ENCODE measurements at places on chromosomes 6 and 20.

DNA sequence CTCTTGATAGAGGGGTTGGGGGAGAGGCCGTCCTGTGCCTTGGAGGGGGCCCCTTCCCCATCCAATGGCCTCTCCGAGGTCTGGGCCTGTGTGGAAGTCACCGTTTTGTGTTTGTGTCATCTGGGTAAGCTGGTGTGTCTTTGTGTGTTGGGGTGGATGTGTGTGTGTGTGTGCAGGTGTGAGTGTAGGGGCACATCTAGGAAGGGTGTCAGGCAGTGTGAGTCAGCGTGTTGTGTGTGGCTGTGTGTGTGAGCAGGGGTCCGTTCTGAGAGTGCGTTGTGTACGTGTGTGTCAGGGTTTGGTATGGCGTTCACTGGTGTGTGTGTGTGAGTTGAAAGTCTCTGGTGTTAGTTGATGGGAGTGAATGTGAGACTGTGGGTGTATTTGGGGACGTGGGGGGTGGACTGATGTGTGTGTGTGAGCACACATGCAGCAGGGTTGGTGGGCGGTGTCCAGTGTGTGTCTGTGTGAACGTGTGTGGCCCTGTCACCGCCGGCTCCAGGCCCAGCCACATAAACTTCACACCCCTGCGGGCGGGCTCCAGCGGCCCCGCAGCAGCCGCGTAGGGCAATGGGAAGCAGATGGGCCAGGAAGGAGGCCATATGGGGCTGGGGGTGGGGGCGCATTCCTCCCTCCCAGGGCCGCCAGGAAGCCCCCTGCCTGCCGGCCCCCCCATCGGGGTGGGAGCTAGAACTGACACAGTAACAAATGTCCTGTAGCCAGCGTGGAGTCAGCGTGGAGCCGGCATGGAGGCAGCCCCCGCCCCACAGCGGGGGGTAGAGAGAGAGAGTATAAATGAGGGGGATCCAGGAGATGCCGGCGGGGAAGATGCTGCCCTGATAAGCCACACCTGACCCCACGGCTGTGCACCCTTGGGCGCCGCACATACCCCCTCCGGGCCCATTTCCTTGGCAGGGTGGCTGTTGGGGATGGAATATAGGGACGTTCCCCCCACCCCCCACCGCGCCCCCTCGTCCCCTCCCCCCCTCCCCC, 32.1 kb downstream of the SNAI1 start:
- DNase-seq = no peak

- no peak for DNase-seq
These were observed 316.1 kb upstream of the CDH4 start for GRCh38 chr20:60935971-60936370.

GRCh38 chr6:135087403-135087802, 32.8 kb upstream of the HBS1L start:
- no peak for DNase-seq

- DNase-seq = no peak
These were observed 7.8 kb downstream of the KCNG1 start for GRCh38 chr20:51014797-51015722.

DNA sequence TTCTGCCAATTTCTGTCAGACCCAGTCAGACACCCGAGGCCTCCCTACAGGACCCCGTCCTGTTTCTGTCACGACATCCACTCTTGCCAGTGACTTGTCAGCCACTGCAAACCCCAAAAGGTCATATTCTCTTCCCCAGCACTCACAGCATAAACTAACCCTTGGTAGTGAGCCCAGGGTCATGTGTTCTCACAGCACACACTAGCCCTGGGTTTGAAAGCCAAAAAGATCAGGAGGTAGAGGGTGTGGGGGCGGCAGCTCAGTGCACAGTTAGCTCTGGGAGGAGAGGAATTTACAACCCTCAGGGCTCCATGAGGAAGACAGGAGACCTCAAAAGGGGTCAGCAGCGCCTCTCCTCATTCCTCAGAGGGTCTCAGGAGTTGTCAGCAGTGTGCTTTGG, 9.9 kb upstream of the SNX9 start:
- peak; percentile 52 for DNase-seq

- DNase-seq = no peak
These were observed 274.5 kb downstream of the ALDH8A1 start for GRCh38 chr6:134675110-134676054.

DNA sequence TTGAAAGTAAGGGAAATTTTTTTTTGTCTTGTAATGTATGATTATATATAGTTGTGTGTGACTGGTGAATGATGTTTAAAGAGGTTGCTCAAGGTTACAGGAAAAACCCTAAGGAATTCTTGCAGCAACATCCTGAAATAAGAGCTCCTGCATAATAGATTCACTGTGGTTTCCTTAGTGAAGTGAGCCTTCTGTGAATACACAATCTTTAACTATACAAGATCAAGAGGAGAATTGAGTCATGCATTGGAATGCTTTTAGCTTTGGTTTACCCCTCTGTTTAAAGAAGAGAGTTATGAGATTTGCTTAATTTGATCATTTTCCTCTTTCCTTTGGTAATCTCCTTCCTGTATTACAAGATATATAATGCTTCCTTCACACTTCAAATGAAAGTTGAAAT, 141.6 kb upstream of the EYA4 start:
- DNase-seq = no peak

GRCh38 chr6:146315381-146316174, 228.1 kb upstream of the RAB32 start:
- no peak for DNase-seq

- DNase-seq = peak; percentile 13
These were observed 26.9 kb downstream of the RBM38 start for GRCh38 chr20:57417830-57418780.

GRCh38 chr6:89067796-89068195, 12.8 kb upstream of the PNRC1 start:
- DNase-seq = no peak

- no peak for DNase-seq
These were observed 11.2 kb downstream of the OGFRL1 start for GRCh38 chr6:71299541-71300470.

- DNase-seq = no peak
These were observed 58.1 kb downstream of the INSM1 start for GRCh38 chr20:20425823-20426654.

- no peak for DNase-seq
These were observed 139.9 kb upstream of the PMEPA1 start for GRCh38 chr20:57849521-57850215.

- no peak for DNase-seq
These were observed 16.8 kb downstream of the LINC00237 start for GRCh38 chr20:21089391-21089790.

- DNase-seq = no peak
These were observed 795 bp downstream of the MMP24OS start for GRCh38 chr20:35277127-35277526.

GRCh38 chr20:19922716-19923115, 94.4 kb upstream of the NAA20 start:
- DNase-seq = no peak

DNA sequence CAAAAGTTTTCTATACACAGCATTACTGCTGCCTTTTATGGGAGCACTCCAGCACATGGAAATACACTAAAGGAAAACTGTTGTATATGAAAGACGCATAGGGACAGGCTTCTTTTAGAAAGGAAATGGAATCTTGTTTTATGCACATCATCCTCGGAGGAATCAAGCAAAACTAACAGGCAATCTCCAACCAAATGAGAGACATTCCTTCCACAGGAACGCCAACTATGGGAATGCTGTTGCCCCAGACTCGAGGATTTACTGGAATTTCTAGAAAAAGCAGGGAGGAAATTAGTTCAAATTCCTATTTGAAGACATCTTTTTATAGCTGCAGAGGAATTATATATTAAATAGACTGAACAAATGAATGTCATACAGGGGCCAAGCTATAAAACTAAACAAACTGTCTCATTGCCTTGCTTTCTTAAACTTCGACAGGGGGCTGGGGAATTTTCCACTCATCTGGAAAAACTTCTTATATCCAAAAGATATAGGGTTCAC, 52.2 kb downstream of the LYRM4 start:
- DNase-seq = no peak

DNA sequence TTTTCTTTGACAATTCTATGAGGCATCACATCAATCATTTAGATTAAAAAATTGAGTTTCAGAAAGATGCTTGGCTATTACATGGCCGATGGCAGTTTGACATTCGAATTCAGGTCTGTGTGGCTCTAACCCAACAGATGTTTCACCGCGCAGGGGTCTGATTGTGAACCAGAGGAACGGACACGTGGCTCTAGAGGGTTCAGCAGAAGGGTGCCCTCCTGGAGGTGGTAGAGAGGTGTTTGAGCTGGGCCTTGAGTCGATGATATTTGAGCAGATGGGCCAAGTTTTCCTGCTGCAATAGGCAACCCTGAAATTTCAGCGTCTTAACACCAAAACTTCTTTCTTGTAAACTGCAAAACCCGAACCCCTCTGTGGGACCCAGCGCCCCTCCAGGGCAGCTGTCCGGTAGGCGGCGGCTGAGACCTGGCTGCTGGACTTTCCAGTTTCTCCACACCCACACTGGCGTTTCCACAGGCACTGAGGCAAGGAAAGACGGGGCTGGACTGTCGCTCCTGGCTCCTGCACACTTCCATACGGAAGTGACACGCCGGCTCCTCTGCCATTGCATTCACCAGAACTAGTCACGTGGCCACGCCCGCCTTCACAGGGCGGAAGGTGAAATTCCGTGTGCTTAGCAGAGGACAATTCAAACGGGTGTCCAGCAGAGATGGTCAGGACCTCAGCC, 11.3 kb upstream of the AFDN start:
- DNase-seq = no peak

GRCh38 chr20:59958123-59958522, at the start of gene CDH26:
TSS of gene CDH26 (plus strand) at chr20:59958423. CDS start at chr20:59958727, 304 bp downstream.
- no peak for DNase-seq

DNA sequence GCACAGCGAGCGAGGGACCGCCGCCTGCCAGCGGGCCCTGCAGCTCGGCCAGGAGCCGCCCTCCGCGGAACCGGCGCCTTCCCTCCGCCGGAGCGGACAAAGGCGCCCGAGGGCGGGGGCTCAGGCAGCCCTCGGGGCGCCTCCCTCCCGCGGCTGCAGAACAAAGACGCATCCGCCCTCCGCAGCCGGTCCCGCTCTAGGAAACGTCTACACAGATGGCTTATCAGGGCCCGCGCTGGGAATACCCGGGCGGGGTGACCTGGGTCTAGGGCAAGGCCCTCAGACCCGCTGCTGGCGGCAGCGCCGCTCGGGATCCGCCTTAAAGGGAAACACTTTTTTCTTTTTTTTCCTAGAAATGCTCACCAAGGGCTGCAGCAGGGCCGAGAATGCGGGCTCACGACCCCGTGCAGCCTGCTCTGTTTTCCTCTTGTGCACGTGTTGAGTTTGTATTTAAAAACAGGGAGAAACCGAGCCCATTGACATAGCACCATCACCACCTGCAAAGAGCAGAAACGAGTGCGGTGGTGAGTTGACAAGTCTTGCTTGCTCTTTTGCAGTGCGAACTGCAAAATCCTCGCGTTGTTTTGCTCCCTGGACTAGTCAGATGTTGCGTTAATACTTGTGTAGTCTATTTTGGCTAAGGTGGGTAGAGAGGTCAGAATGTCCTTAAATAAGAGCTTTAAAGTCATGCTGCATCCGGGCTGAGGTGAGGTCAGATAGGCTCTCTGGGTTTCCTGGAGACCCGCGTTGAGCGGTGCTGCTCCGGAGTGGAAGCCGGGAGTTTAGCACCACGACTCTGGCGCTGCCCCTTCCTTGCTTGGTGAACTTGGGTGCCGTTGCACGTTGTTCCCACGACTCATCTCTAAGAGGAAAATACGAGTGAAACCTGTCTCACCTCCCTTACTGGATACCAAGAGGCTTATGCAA, 1.1 kb upstream of the RPS6KA2 start:
- peak; percentile 89 for DNase-seq

GRCh38 chr20:51542571-51543421, at the start of gene NFATC2:
TSS of gene NFATC2 (minus strand) at chr20:51542719. CDS start at chr20:51542499, 220 bp downstream.
- DNase-seq = peak; percentile 74

DNA sequence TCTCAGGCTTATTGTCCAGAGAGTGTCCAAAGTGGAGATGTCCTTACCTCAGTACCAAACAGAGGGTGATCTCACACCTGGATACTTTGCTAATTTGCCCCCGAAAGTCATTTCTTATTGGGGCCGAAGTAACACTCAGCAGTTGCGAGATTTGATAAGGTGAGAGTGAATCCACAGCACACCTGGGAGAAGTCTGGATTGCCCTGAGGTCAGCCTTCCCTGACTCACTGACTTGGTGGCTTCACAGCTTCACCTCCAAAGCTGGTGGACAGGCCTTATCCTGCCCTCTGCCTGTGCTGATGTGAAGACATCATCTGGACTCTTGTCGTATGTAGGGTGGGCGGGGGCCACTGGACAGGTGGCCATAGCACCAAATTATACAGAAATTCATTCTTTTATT, 101.9 kb upstream of the ARMC2 start:
- DNase-seq = no peak

DNA sequence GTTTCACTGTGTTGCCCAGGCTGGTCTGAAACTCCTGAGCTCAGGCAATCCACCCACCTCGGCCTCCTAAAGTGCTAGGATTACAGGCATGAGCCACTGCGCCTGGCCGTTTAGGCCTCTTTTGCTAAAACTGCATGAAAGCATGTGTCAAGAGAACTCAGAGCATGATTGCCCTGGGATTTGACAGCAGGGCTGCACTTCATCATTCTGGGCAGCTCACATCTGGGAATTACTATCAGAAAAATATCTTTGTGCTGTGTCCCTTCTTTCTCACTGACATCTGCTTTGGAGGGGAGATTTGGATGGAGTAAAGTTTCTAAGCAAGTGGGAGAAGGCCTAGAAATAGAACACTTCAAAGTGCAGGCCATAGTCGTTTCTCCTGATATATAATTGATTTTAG, 59.6 kb upstream of the EIF2S2 start:
- DNase-seq = no peak

GRCh38 chr6:106063448-106063850, 22.7 kb upstream of the PRDM1 start:
- DNase-seq = no peak

DNA sequence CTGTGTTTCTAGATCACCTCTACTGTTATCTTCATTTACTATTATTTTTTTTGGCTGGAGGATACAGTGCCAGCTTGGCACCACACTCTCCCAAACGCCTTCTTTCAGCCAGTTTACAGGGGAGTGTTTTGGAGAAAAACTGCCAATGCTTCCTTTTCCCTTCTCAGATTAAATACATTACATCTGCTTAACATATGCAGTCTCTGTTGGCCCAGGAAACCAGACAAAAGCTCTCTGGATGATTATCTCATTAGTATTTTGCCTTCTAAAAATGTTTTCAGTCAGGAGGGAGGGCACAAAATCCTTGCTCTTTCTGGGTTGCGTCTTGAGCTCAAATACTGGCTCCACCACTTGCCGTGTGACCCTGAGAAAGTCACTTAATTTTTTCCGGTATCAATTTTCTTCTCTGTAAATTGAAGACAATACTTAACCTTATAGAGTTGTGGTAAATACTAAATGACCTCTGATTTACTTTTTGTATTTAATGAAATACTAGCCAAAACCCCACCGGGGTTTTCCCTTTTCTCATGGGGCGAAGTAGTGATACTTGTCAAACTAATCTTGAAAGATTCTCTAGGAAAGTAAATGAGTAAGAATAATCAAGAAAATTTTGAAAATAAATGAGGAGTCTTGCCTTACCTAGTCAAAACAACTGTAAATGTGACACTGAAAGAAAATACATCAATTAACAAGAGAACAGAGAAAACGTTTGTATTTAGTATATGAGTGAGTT, 146.2 kb downstream of the MMS22L start:
- DNase-seq = no peak
